ENCODE measurements at places on chromosomes 4 and X.
A peak's percentile ranks its signal among the peaks of the same experiment; 100 is the strongest.

- DNase-seq, result peak; percentile 39
Measured at GRCh38 chr4:24912252-24913118, at the start of gene CCDC149. CCDC149 (minus strand) TSS chr4:24913042; CDS start chr4:24912864, 178 bp downstream.

- DNase-seq, result no peak
Measured at GRCh38 chrX:123455693-123456092, 271.6 kb downstream of the GRIA3 start.

GRCh38 chrX:31656013-31656412 is 584.2 kb upstream of the FTHL17 start:
- DNase-seq, result peak; percentile 10

DNA sequence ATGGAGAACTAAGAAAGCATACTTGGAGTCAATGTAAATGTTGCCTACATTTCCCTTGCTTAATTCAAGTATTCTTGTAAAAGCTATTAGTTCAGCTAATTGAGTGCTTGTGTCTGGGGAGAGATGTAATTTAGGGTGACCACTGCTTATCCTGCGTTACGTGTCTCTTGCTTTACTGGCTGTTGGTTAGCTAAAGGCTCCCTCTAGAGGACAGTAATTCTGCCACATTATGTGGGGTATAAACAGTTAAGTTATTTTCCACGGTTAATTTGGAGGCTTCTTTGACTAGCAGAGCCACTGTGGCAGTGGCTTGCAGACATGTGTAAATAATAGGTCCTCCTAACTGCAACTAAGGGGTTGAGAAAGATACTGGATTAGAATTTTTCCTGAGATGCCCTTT is 25.3 kb upstream of the NAF1 start:
- no peak for DNase-seq

DNA sequence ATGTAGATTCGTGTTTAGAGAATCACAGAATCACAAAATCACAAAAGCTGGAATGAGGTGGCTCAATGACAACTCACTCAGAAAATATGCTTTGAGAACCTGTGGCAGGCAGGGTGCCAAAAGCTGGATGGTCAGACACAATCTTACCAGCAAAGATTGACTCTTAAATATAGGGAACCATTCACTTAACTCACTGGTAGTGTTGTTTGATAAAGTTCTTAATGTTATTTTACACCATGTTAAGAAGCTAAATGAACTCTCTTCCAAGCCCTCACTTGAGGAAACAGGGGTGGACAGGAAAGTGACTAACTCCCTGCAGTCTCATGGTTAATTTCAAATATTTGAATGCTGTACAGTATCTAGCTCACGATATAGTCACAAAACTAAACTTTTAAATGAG is 5.7 kb upstream of the SCOC start:
- DNase-seq, result no peak

DNA sequence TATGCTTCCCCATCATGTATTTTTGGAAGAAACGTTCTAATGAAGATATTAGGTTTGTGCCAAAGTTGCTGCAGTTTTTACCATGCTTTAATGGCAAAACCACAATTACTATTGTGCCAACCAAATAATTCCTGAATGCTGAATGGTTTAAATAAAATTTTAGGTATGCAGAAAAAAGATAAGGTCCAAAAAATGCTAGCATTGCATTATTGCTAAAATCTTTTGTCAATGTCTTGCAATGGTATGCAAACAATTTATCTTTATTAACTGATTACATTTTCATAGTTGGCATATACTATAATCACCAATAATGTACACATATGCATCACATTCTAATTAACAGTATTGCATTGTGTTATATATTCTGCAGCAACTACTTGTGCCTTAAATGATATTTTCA is 1657.4 kb upstream of the IGFBP7 start:
- no peak for DNase-seq

- no peak for DNase-seq
Measured at GRCh38 chr4:99636422-99636821, 21.2 kb downstream of the C4orf54 start.

- DNase-seq, result no peak
Measured at GRCh38 chr4:136687118-136687517, 845.2 kb downstream of the PCDH18 start.

DNA sequence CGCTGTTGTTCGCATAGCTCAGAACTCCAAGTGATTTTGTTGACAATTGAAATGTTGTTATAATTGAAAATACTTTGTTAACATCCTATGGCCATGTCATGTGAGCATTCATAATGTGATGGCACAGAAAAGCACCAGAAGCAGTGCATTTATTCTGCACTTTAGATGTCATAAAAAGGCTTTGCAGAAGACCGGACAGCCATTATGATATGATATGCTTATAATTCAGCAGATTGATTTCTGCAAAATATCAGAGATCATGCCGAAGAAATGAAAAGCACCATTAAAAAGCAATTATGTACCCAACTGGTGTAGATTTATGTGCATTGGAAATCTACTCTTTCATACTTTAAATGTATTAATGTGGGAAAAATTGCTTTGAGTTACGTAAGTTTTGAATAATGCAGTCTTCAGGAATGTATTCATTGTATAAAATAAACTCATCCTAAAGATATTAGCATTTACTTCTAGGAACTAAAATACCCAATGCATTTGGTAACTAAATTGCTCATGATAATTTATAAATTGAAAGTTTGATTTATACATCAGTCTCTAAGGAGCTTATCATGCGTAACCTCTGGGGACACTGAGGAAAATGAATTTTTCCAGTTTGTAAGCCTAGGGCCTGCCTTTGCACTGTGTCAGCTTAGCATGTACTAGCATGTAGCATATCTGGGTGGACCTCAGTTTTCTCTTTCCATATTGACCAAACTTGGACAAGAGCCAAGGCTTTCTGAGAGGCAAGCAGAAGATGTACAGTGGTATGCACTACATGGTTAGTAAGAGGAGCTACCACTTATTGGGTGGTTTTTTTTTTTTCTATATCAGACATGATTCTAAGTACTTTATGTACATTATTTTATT is 43.6 kb downstream of the TLR10 start:
- DNase-seq, result no peak

GRCh38 chr4:107213880-107214279 is 177.8 kb upstream of the DKK2 start:
- DNase-seq, result no peak

Measured in fibroblast of skin of left quadriceps (primary cell).